ENCODE measurements at places on chromosomes 3 and 15.

GRCh38 chr15:59255680-59256336 is 49.2 kb downstream of the LDHAL6B start:
- DNase-seq, result no peak

GRCh38 chr3:33658991-33659848 is 58.8 kb downstream of the CLASP2 start:
- no peak for DNase-seq

GRCh38 chr3:66021731-66022131 is 17.0 kb downstream of the MAGI1 start:
- no peak for DNase-seq

GRCh38 chr3:183664913-183665381 is 29.5 kb downstream of the KLHL24 start:
- no peak for DNase-seq

- no peak for DNase-seq
These were observed 418.6 kb downstream of the FOXP1 start for GRCh38 chr3:71164881-71165280.

DNA sequence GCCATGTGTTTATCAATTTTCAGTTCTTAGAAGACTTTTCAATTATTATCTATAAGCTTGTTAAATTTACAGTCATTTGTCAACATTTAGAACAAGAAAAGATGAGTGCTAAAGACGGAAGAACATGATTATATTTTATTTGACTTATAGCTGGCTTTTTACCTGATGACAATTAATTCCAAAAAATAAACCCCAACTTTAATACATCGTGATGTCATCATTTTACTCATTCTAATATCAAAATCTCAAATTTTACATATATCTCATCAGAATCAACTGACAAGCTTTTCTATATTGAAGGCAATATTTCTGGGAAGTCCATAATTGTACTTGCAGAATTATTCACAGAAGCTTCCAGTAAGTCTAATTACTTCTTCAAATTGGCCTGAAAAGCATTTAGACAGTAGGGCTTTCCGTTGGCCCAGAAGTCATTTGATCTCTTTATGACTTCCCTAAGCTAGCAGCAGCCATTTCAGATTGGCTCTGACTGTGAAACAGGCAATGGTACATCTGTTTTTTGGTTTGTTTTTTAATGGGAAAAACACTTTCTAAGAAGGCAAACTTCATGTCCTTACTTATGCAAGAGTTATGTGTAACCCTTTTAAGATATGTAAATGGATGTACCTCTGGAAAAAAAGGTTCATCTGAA is 234.7 kb upstream of the PLSCR5 start:
- no peak for DNase-seq

DNA sequence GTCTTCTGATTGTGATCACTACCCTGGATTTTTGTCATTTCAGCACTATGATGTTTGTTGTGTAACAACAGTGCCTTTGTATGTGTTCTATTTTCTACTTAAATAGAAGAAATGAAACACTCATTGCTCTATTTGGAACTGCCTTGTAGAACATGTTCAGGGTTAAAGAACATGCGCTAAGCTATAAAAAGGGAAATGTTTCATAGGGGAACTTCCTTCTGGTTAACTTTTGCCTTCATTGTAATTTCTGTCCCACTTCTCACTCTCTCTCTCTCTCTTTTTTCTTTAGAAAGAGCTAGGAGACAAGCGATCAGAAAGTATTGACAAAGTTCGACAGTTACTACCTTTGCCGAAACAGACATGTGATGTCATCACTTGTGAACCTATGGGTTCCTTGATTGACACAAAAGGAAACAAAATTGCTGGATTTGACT is at the start of gene P2RY12:
TSS of gene P2RY12 (minus strand) at position 13 of the 434 bp plus-strand sequence. CDS start 45,908 bp downstream, outside the sequence.
- DNase-seq, result no peak

- no peak for DNase-seq
These were observed 3.2 kb downstream of the NEIL1 start for GRCh38 chr15:75349851-75350588.

DNA sequence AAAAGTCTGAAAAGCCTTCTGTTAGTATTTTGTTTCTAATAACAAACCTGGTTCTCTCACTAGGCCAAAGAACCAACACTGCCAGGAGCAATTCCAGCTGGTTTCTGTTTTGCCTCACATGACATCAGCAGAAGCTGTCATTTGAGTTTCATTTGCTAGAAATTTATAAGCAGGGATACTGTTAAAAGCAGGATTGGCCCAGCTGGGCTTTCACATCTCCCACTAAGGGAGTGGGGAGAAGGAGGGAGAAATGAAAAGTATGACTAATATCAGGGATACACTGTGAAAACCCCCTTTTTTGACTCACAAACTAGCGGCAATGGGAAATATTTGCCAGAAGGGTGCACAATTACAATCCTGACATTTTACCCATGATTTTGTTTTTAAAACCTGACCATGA is 5.3 kb downstream of the CCDC80 start:
- DNase-seq, result no peak

- DNase-seq, result no peak
These were observed 20.8 kb upstream of the ALDH1L1 start for GRCh38 chr3:126201168-126201567.

DNA sequence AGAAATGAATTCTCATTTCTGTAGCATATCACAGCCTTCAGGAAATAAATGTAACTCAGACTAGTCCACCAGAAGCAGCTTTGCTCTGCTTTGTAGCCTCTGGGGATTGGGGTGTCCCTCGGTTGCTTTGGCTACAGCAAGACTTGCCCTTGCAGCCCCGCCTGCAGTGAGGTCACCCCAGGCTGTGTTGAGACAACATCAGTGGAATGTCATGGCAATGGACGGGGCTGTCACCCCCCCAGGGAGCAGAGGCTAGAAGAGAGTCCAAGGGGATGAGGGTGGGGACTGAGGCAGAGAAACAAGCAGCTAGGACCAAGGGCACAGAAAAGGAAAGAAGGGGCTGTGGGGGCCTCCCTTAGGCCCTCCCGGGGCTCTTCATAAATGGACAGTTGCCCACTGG is 854 bp downstream of the CLEC3B start:
- no peak for DNase-seq

DNA sequence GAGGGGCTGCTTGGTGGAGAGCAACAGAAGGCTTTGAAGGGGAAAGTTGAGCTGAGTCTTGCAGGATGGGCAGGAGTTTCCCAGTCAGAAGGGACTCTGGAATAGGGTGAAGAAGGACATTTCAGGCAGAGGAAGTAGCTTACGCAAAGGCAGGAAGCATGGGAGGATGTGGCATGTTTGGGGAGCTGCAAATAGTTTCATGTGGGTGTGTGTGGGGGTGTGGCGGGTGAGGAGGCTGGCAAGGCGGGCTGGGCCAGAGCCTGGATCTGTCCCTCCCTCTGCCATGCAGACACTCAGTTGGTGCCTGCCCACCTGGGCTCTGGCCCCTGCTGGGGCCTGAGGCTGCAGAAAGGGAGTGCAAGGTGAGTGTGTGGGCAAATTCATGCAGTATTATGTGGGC is 10.4 kb downstream of the TEX264 start:
- DNase-seq, result no peak

DNA sequence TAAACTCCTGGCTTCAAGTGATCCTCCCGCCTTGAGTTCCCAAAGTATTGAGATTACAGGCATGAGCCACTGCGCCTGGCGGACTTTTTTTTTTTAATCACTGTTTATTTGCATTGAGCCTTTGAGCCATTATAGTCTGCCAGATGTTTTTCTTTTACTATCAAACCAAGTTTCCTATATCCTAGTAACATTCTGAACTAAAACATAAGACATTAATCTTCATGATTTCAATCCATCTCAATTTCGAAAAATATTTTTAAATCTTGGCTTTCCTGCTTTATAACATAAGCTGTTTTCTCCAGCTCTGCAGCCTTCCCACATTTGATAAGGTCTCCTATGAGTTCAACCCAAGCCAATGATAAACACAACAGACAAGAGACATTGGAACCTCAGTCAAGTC is 75.4 kb downstream of the UMPS start:
- DNase-seq, result no peak

DNA sequence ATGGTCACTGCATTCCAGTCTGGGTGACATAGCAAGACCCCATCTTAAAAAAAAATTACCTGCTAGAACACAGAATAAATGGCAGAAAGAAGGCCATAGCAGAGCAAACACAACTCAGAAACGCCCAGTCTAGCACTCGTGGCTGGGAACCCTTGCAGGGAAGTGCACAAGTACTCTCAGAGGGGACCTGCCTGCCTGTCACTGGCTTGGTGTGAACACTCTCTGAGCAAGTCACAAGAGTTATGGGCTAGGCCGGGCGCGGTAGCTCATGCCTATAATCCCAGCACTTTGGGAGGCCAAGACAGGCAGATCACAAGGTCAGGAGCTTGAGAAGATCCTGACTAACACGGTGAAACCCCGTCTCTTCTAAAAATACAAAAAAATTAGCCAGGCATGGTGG is 17.2 kb downstream of the SFMBT1 start:
- DNase-seq, result no peak

- DNase-seq, result no peak
These were observed 398.2 kb upstream of the FRG2C start for GRCh38 chr3:75265897-75266296.

DNA sequence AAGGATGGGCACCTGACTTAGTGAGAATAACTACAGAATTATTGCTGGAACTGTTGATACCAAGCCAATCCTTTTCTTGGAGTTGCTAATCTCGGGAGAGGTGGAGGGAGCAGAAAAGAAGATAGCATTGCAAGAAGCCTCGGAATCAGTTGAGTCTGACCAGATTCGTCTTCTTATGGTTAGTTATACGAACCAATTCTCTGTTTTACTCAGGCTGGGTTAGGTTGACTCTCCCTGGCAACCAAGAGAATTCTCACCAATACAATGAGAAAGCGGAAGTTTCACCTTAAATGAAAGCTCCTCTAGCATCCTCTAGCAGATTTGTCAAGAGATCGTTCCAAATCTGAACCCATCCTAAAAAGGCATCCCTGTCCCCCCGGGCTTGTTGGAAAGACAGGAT is 43.5 kb upstream of the UBE2E1 start:
- DNase-seq, result no peak

DNA sequence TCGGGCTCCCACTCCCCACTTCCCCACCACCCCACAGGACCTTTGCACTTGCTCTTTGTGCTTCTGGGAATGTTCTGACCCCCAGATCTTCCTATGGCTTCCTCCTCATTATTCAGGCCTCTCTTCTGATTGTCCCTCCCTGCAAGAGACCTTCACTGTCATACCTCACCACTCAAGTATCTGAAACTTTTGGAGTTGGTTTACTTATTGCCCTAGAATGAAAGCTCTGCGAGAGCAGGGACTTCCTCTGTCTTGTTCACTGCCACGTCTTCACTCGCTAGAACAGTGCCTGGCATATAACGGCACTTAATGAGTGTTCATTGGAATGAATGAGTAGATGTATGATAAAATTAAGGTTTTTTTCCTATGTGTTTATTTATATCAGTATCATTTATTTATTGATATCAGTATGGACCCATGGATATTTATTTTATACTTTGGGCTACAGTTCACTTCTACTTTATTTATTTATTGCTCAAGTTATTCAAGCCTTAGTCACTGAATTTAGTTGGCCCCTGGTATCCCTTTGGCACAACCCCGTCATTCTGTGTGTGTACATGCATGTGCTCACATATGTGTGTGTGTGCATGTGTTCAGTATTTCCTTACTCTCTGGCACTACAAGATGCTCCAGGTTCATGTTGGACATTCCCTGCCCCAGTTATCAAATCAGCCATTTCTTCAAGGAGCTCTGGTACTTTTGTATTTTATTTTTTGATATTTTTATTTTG is 197.6 kb downstream of the THSD4 start:
- DNase-seq, result no peak

DNA sequence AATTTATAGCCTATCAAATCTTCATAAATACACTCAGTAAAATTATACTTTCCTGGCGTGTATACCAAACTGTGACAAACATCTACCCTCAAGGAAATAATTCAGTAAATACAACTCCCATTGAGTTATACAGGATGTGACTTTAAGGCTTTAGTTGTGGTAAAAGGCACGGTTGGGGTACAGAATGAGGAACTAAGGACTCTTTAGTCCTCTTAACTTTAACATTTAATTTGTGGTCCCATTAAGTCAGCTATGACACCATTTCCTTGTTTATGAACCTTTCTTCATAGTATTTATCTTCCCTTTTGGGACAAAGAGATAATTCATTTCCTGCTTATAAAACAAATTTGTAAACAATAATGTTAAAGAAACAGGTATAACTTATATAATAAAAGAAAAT is 30.2 kb downstream of the IFT80 start:
- DNase-seq, result no peak

DNA sequence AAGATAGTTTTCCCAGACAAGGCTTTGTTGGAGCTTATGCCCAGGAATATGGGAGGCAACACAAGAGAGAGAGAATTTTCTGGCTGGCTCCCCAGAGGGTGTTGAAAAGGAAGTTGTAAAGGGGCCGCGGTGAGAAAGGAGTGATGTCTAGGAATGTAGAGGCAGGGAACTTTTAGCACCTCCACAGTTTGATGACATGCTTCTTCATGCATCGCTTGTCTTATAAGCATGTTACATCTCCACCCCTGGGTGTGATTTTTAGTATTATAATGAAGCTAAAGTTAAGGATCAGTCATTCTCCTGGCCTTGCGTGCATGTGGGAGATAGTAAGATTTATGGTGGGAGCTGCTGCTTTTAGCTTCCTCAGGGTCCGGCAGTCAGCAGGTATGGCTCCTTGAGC is 32.8 kb upstream of the TF start:
- no peak for DNase-seq

GRCh38 chr15:70342554-70343548 is 245.1 kb upstream of the TLE3 start:
- no peak for DNase-seq

DNA sequence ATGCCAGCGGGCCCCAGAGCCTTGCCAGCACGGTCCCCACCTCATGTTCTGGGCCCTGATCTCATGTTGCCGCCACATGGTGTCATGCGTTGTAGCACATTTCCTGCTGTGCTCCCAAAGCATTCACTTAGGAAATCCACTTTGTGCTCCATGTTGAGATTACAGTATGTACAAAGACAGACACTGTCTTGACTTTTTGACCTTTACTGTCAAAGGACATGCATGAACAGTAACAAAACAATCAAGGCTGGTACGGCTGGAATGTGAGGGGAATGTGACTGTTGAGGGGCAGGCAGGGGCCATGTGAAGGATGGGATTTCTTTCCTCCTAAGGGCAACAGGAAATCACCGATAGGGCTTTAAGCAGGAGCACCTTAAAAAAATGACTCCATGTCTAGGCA is 53.3 kb upstream of the RPL32 start:
- no peak for DNase-seq

DNA sequence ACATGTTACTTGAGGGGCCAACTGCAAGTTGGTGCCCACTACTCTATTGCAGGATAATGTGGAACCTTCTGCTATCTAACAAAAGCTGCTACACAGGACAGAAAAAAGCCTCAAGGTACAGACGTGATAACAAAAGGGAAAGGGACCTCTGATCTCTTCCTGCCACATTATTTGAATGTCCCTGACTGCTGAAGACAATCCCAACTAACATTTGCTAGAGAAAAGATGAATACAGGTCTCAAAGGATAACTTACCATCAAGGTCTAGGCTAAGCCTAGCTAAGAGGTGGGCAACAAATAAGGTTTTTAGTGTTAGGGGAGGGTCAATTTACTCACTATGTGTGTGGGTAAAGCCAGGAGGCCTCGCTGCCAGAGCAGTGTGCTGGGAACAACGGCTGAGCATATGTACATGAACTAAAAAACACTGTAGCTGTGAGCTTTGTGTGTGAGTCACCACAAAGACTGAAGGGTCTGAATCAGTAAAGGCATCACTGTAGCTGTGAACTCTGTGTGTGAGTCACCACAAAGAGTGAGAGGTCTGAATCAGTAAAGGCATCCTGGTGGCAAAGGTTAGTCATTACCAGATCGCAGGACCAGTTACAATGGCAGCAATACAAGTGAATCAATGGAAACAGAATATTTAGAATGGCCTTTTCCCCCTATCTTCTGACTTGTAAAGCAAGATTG is 111.7 kb downstream of the LMLN start:
- DNase-seq, result no peak

All from esophagus squamous epithelium (tissue), 5 donors.